ENCODE measurements at places on chromosomes 6 and 20. TPM values are rescaled to one million over a fixed set of nuclear protein-coding genes. Genes with fewer than 3 reads are reported as not detected.

ENPP4 gene
- polyA plus RNA-seq = 19.4 TPM

ENPP5 gene
- polyA plus RNA-seq = 14.4 TPM

PMEPA1 gene
- 20.3 TPM for polyA plus RNA-seq

DNA sequence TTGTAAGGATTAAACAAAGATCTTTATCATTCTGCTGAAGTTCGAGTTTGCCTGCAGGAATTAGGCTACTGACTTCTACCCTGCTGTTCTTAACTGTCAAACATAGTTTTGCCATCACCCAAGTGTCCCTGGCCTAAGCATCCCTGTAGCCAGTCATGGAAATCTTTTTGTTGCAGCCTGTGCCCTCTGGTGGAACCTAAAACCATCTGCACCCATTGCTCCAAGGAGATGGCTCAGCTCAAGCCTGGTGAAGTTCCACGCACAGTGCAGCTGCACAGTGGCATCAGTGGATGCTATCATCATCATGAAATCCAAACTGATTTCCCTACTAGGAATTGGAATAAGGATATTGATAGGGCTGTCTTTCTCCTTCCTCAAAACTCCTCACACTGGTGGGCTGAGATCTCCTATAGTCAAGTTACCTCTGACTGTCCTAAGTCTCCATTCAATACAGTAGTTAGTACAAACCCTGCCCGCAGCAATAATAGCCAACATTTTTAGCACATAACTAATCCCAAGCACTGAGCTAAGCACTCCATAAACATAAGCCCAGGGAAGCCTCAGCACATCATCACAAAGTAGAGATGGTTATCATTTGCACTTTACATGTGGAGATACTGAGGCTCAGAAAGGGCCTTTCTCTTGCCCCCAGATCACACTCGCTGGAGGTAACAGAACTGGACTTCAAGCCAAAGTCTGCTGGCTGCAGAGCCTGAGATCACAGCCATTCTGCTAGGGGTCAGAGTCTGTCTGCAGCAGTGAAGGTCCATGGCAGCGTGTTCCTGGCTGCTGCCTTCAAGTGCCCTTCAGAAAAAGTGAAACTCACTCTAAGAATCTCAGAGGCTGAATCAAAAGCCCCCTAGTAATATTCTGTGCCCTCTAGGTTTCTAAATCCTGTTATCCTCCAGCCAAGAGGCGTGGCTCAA, 77.2 kb upstream of the MC3R start:
- DNase-seq = no peak

- no peak for DNase-seq
Measured at GRCh38 chr6:1130709-1131108, 181.2 kb upstream of the FOXQ1 start.

DNA sequence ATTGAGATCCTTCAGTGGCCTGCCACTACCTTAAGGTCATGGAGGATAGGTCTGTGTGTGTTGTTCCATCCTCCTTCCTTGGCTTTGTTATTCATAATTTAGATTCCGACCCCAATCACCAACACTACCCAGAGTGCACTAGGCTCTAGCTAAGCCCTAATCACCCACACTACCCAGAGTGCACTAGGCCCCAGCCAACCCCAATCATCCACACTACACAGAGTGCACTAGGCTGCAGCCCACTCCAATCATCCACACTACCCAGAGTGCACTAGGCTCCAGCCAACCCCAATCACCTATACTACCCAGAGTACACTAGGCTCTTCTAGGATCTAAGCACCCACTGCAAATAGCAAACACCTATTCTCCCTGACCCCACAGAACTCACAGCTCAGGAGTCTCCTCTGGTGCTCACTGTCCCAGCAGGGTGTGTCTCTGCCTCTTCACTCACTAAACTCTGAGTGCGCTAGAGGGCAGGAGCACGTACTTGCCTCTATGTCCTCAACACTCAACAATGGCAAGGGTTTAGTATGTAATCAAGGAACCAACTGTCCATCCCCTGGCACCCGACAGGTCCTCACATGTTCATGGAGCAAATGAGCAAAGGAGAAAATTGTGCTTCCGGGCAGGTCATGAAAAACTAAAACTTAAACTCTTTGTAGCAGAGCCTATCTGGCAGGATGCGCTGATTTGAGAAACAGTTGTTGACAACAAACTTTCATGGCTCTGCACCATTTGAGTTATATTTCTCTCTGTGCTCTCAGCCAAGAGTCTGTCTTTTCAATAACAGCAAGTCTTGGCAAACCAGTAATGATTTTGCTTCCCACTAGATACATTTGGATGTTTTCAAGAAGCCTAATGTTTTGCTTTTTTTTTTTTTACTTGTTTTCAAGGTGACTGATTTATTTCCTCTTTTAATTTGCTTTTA, 54.3 kb downstream of the SLC22A23 start:
- DNase-seq = no peak

GRCh38 chr20:49283176-49283702, 5.4 kb upstream of the ZNFX1 start:
- DNase-seq = no peak

Measured in right renal pelvis (tissue), 4 donors.